Gastrocnemius medialis (tissue), 4 donors: ENCODE measurements at places on chromosomes 11 and 22.

- no peak for DNase-seq
Measured at GRCh38 chr11:105367129-105367528, 227.6 kb upstream of the CARD18 start.

DNA sequence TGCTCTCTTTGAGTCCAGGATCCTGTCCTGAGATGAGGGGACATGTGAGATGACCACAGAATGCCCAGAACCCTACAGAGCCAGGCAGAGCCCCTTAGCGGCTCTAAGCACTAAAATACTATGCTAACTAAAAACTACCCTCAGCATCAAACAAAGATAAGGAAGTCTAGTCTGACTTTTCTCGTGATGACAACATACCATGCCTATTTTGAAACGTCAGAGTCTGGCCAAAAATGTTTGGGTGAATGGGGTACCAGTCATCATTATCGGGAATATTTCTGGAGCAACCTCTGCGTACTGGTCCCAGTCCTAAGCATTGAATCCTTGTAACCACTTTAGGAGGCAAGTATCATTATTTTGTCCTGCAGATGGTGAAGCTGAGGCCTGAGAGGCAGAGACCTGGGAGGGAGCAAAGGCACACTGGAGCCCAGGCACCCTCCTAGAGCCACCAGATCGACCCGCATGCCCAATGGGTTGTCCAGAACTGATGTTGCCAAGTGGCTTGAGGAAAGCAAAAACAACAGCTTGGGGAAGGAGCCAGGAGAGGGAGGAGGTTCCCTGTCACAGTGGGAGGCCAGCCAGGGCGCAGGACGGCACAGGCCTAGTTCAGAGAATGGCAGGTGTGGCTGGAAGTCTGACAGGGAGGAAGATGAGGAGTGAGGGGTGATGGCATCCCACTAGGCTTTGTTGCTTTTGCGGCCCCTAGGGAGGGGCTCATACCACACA, 7.2 kb upstream of the OSM start:
- DNase-seq = no peak

GRCh38 chr11:88579466-88579865, 241.9 kb upstream of the CTSC start:
- no peak for DNase-seq

GRCh38 chr11:103683576-103683975, 352.9 kb upstream of the DDI1 start:
- no peak for DNase-seq

DNA sequence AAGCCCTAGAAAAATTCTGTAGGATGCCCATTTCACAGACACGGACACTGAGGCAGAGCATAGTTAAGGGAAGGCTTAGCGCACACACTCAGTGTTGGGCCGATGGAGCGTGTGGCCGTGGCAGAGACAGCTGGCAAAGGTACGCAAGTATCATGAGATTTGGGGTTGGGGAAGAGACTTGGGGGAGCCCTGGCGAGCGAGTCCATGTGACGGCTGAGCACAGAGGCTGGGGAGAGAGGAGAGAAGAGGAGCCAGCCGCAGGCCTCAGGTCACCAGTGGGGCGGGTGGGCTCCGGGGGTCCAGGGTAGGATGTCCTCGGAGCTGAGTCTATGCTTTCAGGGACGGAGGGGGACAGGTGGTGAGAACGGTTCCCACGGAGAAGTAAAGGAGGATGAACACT, 311.3 kb downstream of the CTTN start:
- DNase-seq = no peak

DNA sequence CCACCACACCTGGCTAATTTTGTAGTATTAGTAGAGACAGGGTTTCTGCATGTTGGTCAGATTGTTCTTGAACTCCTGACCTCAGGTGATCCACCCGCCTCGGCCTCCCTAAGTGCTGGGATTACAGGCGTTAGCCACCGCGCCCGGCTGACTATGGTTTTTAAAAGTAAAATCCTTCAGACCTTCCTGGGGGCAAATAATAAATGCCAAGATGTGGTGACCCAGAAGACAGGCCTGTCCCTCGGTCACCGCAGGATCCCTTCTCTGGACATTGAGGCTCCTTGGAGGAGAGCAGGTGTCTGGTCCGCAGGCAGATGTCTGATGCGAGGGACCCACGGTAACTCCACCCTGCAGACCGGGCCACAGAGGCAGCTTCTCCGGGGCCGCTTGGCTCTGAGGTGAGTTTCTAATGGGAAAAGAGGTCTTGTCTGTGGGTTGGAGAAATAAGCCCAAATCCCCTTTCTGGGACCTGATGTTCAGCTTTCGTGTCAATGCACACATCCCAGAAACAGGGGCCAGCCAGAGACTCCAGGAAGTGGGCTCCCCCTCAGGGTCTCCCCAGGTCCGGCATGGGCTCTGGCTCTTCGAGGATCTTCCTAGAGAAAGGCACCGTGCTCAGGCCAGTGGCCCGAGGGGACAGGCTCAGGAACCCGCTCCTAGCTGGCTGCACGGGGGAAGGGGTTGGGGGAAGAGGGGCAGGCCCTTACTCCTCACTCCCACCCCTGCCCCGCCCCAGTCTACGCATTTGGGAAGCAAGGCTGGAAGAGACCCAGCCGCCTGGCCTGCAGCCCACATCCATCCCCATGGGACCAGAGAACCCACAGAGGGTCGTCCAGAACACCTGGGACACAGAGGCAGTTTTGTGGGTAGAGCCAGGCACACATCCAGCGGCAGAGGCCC, 100.6 kb downstream of the WNT7B start:
- no peak for DNase-seq

- no peak for DNase-seq
Measured at GRCh38 chr11:121892131-121892681, 223.8 kb downstream of the BLID start.

GRCh38 chr11:8387693-8388092, 124.0 kb upstream of the LMO1 start:
- DNase-seq = no peak

DNA sequence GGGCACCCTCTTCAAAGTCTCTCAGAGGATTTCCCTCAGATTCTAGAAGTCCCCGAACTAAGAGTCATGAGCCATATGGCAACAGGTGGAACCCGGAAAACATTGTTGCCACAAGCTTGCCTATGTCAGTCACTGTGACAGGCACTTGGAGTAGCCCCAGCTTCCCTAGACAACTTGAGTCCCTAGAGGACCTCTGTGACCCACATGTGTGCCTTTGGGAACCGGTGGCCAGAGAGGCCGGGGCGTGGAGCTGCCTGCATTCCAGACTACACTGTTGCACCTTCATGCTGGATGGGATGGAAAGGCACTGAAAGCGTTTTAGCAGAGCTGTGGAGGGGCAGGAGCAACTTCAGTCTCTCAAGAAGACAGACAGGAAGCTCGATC, 12.1 kb downstream of the SLC37A2 start:
- DNase-seq = no peak

GRCh38 chr11:112537846-112538330, 277.2 kb upstream of the PLET1 start:
- DNase-seq = no peak

DNA sequence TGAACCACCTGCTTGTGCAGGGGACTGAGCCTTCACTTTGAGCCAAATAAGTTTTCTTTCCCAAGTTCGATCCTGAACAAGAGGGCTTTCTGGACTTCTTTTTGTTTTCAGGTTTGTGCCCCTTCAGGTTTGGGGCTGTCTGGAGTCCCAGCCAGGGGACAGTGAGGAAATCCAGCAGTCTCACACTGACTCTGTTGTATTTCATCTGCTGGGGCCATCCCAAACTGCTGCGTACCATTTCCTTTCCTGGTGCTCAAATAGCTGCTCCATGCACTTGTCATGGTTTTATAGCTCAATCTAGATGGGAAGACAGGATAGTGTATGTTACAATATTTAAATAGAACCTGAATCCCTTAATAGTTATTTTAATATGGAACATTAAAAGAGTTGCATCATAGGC, 66.3 kb upstream of the IGLL5 start:
- DNase-seq = no peak

DNA sequence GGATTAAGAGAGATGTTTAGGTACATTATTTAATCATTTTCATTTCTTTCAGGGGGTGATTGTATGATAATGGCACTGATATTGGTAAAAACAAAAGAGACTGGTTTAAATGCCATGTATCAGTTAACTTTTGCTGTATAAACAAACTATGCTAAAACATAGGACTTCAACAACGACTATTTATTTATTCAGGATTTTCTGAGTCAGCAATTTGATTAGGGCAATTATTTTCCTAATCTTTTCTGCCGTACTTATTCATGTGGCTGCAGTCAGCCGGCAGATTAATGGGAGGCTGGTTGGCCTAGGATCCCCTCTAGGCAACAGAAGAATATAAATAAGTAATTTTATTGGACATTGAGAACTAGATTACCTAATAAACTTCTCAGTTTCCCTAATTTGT, 661.7 kb upstream of the RAG2 start:
- no peak for DNase-seq

DNA sequence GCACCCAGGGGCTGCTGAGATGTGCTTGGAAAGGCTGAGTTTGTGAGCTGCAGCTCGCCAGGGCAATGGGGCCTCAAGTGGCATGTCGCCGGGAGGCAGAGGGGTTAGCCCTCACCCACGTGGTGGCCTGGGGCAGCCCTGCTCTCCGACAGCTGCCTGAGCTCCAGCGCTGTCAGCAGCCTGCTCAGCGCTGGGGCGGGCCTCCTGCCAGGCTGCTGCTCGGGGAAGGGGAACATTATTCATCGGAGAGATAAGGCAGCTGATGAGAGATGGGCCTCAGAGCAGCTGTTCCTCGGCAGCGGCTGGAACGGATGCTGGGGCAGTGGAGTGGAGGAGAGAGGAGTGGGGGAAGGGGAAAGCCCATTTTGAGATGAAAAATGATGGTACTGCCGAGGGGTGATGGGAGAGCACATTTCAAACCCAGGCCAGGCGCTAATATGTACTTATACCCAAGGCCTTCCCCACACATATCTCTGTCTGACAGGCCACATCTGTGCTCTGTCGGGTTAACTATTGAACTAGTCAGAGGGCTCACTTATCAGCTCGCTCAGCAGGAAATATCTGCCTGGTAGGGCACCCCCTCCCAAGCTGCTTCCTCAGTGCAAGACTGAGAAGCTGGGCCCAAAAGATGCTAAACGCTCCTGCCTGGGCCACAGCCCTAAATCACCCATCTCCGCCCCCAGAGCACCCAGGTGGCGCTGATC, 79.5 kb downstream of the TIMP3 start:
- DNase-seq = no peak
